ENCODE measurements at places on chromosomes 3 and 15. TPM values are rescaled to one million over a fixed set of nuclear protein-coding genes. Genes with fewer than 3 reads are reported as not detected.

IL17RE gene
- 0.36 TPM for total RNA-seq

LMAN1L gene
- 0.64 TPM for total RNA-seq

ONECUT1 gene
- not detected for total RNA-seq

SLC28A1 gene
- not detected for total RNA-seq

AGBL1 gene
- not detected for total RNA-seq

C3orf85 gene
- total RNA-seq: not detected

CX3CR1 gene
- total RNA-seq: 2.1 TPM

RARRES1 gene
- not detected for total RNA-seq

CHDH gene
- total RNA-seq: 12.1 TPM

LRRC31 gene
- total RNA-seq: not detected

TM2D3 gene
- total RNA-seq: 42.9 TPM

MORC1 gene
- total RNA-seq: not detected

CD86 gene
- total RNA-seq: 12.4 TPM

OR4M2 gene
- not detected for total RNA-seq

CNTN4 gene
- not detected for total RNA-seq

GASK1A gene
- 0.09 TPM for total RNA-seq

Data from T-helper 2 cell treated with Interferon-gamma antibody and Interleukin-4, amounts not matched to agents 100 ng/mL and 5 ng/mL, for 36 hours (primary cell).